CD4-positive, alpha-beta memory T cell (primary cell): ENCODE measurements at places on chromosomes 2 and 18.
A peak's percentile ranks its signal among the peaks of the same experiment; 100 is the strongest.

- DNase-seq, result no peak
Observed at GRCh38 chr2:152708742-152709141, 8.5 kb downstream of the PRPF40A start.

GRCh38 chr18:79862562-79862961, 64.8 kb downstream of the KCNG2 start:
- DNase-seq, result no peak

- no peak for DNase-seq
Observed at GRCh38 chr18:76850112-76850511, 27.8 kb downstream of the ZNF236 start.

DNA sequence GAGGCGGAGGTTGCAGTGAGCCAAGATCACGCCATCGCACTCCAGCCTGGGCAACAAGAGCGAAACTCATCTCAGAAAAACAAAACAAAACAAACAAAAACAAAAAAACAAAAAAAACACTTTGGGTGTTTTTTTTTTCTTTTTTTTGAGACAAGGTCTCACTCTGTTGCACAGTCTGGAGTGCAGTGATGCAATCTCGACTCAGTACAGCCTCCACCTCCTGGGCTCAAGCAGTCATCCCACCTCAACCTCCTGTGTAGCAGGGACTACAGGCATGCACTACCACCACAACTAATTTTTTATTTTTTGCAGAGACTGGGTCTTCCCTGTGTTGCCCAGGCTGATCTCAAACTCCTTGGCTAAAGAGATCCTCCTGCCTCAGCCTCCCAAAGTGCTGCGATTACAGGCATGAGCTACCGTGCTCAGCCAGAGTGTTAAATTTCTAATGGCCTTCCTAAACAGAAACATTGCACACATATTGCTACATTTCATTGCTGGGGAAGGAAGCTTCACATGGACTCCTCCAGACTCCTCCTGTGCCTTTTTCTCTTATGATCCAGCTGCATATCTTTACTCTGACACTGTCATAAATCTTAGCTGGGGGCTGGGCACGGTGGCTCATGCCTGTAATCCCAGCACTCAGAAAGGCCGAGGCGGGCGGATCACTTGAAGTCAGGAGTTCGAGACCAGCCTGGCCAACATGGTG, 19.7 kb downstream of the STARD7 start:
- DNase-seq, result no peak

GRCh38 chr2:25539136-25539535, 134.2 kb downstream of the DTNB start:
- DNase-seq, result no peak

- no peak for DNase-seq
Observed at GRCh38 chr2:46298522-46299353, 1.5 kb downstream of the EPAS1 start.

DNA sequence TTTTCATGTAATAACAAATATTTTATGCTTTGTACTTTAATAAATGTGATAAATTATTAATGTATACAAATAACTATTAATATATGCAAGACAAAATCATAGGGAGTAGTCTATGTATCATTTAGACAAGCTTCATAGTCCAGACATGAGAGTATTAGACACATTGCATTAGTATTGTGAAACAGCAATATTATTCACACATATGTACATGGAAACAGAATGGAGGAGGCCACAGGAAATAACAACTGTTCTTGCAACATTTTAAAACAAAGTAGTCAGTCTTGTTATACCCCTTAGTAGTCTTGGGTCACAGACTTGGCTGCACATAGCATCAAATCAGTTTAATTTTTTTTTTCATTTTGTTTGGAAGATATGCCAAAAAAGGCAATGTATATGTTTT, 15.8 kb downstream of the DSC1 start:
- no peak for DNase-seq

DNA sequence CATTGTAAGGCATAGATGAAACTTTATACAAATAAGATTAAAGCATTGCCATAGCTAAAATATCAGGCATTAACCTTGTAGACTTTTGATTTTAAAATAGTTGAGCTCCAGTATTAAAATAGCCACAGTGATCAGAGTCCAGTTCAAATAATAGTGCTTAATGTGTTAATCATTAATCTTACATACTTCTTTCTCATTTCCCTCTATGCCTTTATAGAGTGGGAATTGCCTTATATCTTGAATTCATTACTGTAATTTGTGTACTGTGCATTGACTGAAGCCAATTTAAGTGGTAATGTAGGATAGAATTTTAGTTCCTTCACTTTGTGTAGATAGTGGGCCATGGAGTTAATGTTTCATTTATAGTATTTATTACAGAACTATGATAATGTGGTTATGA, 549.2 kb upstream of the VWC2L start:
- no peak for DNase-seq

- no peak for DNase-seq
Observed at GRCh38 chr18:9861933-9862332, 23.8 kb upstream of the TXNDC2 start.

GRCh38 chr2:218718058-218718457, 7.4 kb downstream of the TTLL4 start:
- no peak for DNase-seq

DNA sequence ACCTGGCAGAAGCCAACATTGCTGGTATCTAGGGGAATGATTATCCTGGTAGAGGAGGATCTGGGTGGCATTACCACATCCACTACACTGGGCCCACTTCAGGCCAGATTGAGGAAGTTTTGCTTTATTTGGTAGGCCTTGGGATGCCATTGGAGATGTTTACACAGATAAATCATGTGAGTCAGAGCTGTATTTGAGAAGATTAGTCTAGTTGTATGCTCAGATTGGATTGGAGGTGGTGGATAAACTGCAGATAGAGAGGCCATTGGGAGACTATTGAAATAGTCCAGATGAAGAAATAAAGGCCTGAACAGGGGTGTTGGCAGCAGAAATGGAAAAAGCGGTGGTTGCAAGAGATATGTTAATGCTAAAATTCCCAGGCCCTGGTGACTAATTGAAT, 81.5 kb downstream of the EFEMP1 start:
- no peak for DNase-seq

- DNase-seq, result no peak
Observed at GRCh38 chr2:142536492-142536891, 341.0 kb upstream of the KYNU start.

DNA sequence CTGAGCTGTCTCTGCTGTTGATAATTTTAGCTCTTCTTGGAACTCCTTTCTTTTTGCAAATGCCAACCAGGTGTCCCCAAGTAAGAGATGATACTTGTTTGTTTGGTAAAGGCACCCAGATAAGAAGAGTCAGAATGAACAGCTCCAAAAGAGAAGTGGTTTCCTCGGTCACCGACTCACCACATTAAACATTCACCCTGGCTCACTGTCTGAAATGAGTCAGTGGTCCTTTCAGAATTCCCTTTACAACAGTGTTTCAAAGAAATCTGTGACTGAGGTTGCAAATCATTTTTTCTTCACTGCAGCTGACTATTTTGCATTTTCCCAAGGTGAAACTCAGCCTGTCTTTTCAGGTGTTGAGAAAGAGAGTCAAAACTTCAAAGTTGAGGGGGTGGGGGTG, 16.2 kb upstream of the CXCR4 start:
- DNase-seq, result peak; percentile 66

DNA sequence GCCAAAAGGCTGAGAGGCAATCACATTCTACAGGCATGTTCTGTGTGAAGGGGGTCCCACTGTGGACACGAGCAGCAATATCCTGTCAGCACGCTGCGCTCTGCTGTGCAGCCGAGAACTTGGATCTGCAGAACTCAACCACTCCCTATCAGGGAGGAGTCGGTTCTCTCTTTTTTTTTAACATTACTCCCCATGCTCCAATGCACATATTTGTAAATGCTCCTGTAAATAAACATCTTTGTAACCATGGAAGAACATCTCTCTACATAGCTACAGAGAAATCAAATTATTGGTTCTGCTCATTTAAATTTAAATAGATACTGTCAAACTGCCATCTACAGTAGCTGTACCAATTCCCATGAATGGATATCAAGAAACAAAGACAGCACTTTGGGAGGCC, 3.0 kb upstream of the ANKRD23 start:
- DNase-seq, result no peak

DNA sequence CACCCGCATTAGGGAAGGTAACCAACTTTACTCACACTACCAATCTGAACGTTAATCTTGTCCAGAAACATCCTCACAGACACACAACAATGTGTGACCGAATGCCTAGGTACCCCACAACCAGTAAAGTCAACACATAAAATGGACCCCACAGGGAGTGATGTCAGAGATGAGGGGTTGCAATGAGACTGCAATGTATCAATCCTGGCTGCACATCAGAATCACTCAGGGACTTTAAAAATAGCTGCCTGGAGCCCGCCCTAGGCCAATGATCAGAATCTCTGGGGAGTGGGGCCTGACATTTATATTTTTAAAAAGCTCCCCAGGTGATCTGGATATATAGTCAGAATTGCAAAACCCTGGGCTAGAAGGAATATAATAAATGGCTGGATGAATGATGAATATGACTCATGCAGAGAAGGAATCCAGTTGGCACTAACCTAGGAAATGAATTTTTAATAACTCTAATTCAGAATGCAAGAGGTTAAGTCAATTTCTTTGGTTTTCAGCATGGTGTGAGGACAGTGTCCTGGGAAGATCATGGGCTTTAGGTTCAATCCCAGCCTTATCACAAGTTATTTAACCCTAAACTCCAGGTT, 92.8 kb downstream of the COLEC12 start:
- DNase-seq, result no peak

- no peak for DNase-seq
Observed at GRCh38 chr2:169139145-169139544, 69.8 kb downstream of the DHRS9 start.

GRCh38 chr2:30516166-30516565, 69.1 kb downstream of the LCLAT1 start:
- no peak for DNase-seq

GRCh38 chr2:97869722-97870346, 125.9 kb downstream of the TMEM131 start:
- no peak for DNase-seq

DNA sequence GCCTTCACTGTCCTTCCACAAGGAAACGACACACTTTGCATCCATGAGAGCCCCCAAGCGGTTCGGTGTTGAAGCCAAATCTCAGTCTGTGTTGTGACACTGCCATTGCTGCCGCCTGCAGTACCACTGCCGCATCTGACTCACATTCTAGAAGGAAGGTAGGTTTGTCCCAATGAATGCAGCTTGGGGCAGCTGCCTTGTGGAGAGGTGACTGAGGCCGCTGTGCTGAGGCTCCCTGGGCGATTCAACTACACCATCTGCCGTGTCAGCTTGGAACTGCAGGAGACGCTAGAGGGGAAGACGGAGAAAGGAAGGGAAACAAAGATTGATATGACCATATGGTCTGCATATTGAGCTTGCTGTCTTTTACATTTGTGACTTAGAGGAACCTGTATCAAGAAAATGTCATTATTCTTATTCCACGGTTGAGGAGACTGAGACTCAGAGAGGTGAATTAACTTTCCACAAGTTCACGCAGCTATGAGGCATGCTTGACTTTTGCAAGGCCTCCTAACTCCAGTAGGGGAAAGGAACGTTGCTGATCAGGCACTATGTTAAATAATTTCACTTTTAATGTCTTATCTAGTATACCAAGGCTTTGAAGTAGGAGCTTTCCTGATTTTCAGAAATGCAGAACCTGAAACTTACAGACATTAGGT, 43.5 kb upstream of the LMAN1 start:
- peak; percentile 61 for DNase-seq

DNA sequence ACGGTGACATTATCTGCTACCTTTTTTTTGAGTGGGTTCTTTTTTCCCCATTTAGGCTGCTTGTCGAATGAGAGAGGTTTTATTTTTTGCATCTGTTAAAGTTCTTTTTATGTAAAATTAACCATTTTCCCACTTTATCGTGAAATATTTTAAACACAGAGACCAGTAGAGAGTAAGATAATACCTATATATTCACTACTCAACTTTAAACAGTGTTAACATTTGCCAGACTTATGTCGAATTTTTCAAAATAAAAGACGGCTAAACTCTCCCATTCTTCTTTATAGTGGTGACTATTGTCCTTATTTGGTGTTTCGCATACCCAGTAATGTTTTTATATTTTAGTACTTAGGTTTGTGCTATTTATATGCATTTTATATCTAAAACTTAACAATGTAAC, 743 bp upstream of the PUS10 start:
- DNase-seq, result no peak

DNA sequence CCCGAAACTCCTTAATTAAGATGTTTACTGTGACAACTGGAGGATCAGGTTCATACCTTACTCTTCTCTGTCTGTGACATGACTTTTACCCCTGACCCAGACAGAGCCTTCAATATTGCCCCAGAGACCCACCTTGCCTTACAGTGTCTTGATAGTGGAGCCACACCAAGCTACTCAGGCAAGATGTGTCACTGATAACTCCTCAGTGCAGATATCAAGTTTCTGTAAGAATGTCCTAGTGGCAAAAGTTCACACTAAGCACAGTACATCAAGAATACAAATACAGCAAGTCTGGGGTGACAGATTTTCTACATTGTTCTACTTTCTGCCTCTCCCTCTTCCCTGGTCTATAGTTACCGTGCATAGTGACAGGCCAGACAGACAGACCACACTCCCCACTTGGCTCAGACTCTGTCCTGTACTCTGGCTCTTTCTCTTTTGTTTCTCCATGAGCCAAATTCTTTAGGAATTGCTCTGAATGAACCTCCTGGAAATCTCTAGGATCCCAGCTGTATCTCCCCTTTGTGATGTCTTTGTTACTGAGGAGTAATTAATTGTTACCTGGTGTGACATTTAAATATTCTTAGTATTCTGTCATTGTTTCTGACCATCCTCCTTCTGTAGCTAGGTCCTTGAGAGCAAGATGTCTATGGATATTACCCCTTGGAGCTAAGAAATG, 24.1 kb upstream of the APOB start:
- no peak for DNase-seq

DNA sequence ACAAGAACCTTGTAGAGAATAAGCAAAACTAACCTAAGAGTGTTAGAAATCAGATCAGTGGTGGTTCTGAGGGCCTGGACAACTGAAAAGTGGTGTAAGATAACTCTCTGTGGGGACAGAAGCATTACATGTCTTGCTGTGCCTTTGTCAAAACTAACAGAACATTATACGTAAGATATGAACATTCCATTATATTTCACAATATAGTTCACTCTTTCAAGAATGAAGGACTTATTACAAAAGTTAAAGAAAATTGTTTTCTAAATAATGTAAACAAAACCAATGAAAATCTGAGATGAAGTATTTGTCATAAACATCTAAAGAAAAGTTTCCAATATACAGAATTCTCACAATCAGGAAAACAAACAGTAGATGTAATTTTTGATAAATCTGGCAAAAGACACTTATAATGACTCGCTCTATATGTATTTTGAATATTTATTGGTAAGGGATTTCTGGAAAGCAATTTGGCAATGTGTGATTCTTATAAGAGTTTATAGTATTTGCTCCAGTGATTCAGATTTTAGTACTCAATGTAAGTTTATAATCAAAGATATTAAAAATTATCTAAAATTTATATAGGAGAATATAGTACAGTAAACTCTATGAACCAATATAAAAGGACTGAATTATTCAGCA, 258.4 kb downstream of the CD226 start:
- DNase-seq, result no peak

GRCh38 chr2:10172033-10172871, 49.7 kb downstream of the RRM2 start:
- no peak for DNase-seq
